Thymus (tissue), 14 donors: ENCODE measurements at places on chromosomes 1 and 21. TPM values are rescaled to one million over a fixed set of nuclear protein-coding genes. Genes with fewer than 3 reads are reported as not detected.

The USP21 gene
- 10.0 TPM for total RNA-seq

DNA sequence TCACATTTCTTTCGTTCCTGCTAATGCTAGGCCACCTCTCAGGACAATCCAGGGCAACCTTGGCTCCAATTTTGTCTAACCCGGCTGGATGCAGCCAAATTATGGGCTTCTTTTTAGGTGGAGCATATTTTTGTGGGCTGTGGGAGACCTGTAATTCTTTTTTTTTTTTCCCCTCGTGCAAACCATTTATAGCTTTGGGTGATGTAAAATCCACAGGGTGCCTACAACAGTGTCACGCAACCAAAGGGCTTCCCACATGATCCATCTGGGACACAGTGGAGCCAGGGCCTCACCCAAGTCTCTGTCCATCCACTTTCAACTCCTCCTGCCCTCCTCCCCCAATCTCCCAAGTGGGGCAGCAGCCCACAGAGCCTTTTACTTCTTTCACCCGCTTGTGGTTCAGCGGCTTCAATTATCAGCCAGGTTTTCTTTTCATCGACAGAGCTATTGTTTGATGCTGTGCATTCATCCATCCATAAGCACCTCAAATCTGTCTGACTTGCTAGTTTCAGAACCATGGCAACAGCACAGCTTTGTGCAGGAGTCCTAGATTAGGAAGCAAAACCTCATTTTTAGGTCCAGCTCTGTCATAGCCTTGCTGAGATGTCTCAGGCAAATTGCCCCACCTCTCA is 10.0 kb upstream of the OVAAL start:
- DNase-seq, result no peak

- no peak for DNase-seq
Measured at GRCh38 chr1:183092350-183092749, 69.1 kb downstream of the LAMC1 start.

DNA sequence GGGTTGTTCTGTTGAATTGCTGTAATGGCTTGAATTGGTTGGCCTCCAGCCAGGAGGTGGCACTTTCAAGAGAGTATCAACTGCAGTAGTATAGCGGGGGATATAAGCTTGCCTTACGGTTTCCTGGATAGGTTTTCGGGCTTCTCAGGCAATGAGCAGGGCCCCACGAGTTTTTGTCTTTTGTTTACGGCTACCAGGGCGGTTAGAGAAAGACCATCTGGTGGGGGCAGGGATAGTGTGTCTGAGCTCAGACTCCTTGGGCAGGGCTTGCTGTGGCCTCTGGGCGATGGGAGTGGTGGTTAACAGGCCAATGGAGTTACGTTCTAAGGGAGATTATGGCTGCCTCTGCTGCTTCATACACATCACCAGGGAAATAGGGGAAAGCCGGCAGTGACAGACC is 62.8 kb downstream of the DTL start:
- no peak for DNase-seq

GRCh38 chr1:44266400-44267344 is 53.4 kb downstream of the DMAP1 start:
- no peak for DNase-seq

The RCC1 gene
- total RNA-seq, result 41.4 TPM

The NCAM2 gene
- 0.52 TPM for total RNA-seq

DNA sequence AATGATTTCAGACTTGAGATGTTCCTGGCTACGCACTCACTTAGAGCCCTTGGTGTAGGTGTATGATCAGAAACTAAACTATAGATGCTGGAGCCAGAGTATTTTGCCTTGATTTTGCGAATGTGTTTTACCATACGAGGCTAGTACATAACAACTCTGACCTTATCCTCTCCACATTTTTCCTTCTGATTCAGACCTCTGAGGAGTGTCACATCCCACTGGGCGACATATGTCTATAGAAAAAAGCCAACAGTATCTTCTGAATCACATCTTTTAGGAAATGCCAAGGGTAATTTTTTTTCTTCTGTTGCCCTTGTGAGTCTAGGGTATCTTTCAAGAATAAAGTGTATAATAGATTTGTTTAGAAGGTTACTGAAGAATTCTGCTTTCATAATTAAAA is 49.6 kb downstream of the AK4 start:
- DNase-seq, result no peak

- DNase-seq, result no peak
Measured at GRCh38 chr1:222335586-222335985, 212.3 kb downstream of the HHIPL2 start.

The PDE9A gene
- total RNA-seq, result 8.2 TPM

GRCh38 chr1:59695252-59695651 is 119.5 kb upstream of the HOOK1 start:
- DNase-seq, result no peak

GRCh38 chr1:101929343-101929742 is 67.4 kb downstream of the OLFM3 start:
- DNase-seq, result no peak

GRCh38 chr1:229886636-229887035 is 180.4 kb upstream of the GALNT2 start:
- no peak for DNase-seq

- no peak for DNase-seq
Measured at GRCh38 chr21:45333583-45334121, 46.0 kb upstream of the POFUT2 start.

The ERVH48-1 gene
- 3.4 TPM for total RNA-seq

The CD101 gene
- 3.8 TPM for total RNA-seq

- DNase-seq, result no peak
Measured at GRCh38 chr1:115189814-115190539, 100.7 kb upstream of the TSPAN2 start.

DNA sequence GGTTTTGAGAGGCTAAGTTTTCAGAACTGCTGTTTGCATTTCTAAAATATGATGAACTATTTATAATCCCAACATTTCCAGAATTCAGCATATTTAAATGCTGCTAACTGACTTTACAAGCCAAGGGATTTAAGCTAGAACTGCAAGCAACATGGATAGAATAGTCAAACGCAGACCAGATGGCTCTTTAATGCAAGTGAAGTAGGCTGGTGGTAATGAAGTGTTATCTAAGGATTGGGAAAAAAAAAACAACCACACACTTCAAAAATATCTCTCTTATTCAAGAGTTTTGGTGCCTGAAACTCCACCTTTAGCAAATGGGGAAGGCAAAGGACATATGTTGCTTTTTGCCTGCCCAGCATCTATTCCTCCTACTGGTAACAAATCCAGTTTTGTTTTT is 20.9 kb upstream of the SSX2IP start:
- no peak for DNase-seq

GRCh38 chr1:205916541-205916940 is 26.7 kb downstream of the SLC26A9 start:
- DNase-seq, result no peak

The ATAD3B gene
- 14.9 TPM for total RNA-seq

DNA sequence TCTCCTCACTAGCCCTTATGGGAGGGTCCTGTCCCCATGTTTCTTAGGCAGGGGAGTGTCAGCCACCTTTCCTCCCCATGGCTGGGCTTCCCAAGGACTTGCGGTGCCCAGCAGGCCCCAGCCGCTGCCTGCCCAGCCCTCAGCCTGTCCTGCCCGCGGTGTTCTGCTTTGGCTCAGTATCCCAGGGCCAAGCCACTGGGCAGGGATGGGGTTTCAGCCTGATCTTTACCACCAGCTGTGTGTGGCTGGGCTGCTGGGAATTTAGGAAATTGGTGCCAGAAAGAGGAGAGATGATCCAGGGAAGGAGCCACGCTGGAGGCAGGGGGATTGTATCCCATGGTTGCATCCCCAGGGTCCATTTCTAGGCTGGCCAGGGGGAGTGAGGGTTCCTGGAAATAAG is 6.9 kb upstream of the IGFN1 start:
- no peak for DNase-seq

The INSRR gene
- 0.33 TPM for total RNA-seq

GRCh38 chr21:41601573-41602368 is 93.8 kb upstream of the TMPRSS2 start:
- DNase-seq, result no peak

The BRDT gene
- total RNA-seq, result under 0.01 TPM

DNA sequence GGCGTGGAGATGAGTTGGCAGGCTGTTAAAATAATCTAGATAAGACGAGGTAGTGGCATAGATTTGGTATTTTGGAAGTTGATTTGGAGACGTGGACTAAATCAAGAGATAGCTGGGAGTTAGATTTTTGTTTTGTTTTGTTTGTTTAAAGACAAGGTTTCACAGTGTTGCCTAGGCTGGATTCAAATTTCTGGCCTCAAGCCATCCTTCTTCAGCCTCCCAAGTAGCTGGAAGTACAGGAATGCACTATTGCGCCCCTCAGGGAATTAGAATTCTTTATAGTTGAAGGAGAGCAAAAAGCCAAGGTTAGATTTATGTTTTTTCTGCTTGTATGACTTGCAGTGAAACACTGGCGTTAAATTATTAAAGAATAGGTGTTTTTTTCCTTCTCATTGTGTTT is 22.3 kb upstream of the SNRPE start:
- no peak for DNase-seq

The DNAJC16 gene
- total RNA-seq, result 6.5 TPM

The KCNT2 gene
- 0.85 TPM for total RNA-seq

DNA sequence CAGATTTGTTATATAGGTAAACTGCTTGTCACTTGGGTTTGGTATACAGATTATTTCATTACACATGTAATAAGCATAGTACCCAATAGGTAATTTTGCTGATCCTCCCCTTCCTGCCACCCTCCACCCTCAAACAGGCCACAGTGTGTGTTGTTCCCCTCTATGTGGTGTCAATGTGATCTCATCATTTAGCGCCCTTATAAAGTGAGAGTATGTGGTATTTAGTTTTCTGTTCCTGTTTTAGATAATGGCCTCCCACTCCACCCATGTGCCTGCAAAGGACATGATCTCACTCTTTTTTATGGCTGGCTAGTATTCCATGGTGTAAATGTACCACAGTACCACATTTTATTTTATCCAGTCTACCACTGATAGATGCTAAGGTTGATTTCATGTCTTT is 522.1 kb upstream of the LRRC7 start:
- no peak for DNase-seq

The SPRR1A gene
- total RNA-seq, result not detected

DNA sequence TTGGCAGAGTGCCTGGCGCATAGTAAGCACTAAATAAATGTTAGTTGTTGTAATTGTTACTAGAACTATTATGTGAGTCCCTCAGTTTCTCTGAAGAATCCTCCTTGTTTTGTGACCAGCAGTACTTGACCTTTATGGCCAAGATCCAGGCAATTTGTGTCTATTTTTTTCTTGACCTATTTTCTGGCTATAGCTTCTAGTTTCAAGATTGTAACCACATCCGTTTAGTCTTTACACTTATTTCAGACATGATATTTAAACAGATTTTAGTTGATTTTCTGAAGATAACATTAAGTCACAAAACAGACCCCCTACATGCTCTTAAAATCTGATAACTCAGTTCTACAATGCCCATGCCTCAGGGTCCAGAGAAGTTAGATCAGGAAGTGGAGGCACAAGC is 50.3 kb downstream of the CDC7 start:
- no peak for DNase-seq

DNA sequence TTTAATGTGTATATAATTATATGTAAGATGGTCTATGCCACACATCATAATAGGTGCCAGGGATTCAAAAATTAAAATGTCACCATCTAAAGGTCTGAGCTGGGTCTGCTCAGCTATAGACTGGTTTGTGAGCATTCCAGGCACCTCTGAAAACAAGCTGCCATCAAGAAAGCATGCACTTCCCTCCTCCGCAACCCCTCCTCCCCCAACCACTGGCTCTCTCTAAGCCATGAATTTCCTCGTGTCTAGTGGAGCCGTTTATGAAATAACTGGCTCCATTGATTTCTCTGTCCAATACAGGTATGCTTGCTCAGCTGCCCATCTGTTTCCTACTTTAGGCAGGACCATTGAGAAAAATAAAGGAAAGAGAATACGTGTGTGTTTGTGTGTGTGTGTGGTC is 522.6 kb upstream of the PLXNA2 start:
- no peak for DNase-seq

The PANK4 gene
- total RNA-seq, result 21.6 TPM

- no peak for DNase-seq
Measured at GRCh38 chr21:33663241-33663640, 20.9 kb downstream of the ITSN1 start.

GRCh38 chr1:7617826-7618225 is 153.3 kb upstream of the VAMP3 start:
- no peak for DNase-seq

DNA sequence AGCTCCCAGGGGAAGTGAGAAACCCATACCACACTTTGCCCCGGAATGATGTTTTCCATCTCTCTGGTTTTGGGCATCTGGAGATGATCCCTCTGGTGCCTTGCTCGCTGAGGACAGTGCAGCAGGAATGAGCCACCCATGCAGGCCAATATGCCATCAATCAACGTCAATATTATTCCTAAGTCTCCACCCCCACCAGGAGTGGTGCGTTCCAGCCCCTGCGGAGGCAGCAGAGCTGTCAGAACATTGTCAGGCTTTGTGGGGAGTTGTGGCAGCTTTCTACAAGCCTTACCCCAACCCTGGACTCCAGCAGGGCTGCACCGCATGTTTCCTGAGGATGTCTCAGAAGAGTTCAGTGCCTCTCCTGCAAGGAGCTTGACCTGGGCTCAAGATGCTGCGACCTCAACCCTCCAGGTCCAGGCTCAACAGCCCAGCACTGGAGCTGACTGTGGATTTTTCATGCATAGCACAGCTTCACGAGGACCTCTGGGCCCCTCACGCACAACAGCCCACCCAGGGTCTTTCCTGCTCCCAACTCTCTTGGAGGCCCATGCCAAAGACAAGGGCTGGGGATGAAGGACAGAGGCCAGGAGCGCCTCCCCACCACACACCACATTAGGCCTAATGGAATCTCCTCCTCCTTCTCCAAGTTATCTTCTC is 67.5 kb downstream of the PSMG1 start:
- no peak for DNase-seq

DNA sequence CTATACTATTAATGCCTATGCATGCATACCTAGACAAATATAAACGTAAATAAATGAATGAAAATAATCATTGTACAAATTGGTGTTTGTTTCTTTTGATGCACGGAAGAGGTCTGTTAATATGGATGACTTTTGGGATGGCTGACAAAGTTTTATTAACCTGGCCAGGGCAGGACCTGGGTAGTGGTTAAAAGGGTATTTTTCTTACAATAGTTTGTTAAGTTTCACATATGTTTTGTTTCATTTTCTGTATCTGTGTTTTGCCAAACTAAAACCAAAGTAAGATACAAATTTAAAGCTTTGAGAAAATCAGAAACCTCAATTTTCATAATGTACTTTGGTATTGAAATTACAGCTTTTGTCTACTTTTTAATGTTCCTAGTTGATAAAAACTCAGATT is 222.7 kb upstream of the OLFM3 start:
- DNase-seq, result no peak

The CHRM3 gene
- total RNA-seq, result 0.42 TPM

The S100A9 gene
- 281 TPM for total RNA-seq

The STK40 gene
- 17.6 TPM for total RNA-seq

The INKA2 gene
- 1.4 TPM for total RNA-seq

- DNase-seq, result no peak
Measured at GRCh38 chr1:165891111-165891860, 63.9 kb downstream of the UCK2 start.

DNA sequence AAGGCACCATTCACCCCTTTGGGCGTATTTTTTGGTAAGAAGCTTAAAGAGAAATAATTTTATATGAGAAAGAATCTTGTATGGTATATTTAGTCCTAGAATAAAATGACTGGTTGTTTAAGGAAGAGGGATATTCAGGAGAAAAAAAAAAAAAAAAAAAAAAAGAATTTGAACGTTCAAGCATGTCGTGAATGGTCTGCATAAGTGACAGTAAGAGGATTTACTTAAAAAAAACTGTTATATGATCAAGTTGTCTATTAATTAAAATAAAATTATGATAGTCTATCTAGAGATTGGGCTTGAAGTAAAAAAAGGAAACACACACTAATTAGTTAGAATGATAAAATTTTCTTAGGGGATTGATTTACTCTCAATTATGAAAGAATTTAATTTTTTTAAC is 11.7 kb upstream of the OR14I1 start:
- no peak for DNase-seq

The PRDM16 gene
- 0.09 TPM for total RNA-seq
